ENCODE measurements at places on chromosomes 6 and 20. TPM values are rescaled to one million over a fixed set of nuclear protein-coding genes. Genes with fewer than 3 reads are reported as not detected.

Gene C2
- 3.3 TPM for polyA plus RNA-seq

Gene TP53TG5
- 1.8 TPM for polyA plus RNA-seq

Gene NT5E
- polyA plus RNA-seq, result 16.8 TPM

Gene SLC25A27
- 112 TPM for polyA plus RNA-seq

DNA sequence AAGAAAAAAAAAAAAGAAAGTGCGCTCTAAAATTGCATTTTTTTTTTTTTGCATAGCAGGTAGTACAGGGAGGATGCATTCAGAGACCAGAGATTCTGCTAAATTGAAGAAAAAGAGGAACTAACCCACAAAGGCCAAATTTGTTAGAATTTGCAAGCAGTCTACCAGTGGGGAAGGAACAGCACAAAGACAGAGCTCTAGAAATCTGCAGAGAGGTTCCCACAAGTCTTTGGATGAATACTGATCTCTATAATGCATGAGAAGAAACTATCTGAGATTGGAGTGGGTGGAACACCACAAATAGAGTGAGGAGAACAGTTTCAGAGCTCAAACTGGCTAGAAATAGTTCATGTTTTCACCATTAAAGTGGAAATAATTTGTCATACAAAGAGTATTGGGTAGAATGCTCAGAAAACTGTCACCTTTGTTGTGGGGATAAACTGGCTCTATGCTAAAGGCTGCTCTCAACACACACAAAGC is 79.6 kb upstream of the AHI1 start:
- no peak for DNase-seq

DNA sequence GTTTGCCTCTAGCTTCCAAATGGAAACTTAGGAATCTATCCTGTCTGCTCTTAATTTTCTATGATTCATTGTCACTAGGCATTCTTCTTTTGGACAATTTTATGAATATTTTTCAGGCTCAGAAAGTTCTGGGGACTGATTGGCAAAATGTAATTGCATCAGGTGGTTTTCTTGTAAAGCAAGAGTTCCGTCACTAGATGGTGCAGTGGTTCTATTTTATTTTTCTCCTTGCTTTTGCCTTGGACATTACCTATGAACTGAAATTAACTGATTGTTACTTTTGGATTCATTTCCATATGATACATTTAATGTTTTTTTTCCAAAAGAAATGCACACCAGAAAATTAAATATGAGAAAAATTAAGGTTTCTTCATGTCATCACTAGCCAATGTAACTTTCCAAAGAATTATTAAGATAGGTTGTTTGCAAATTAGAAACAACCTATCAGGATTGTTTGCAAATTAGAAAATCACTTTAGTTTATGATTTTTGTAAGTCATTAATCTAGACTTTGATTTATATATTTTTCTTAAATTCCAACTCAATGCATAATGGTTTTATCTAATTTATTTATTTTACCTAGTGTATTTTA is 48.0 kb downstream of the TMEM170B start:
- DNase-seq, result no peak

- DNase-seq, result no peak
These were observed 55.5 kb upstream of the PLCB1 start for GRCh38 chr20:8076306-8077136.

- no peak for DNase-seq
These were observed 129.3 kb upstream of the CD93 start for GRCh38 chr20:23215344-23215995.

DNA sequence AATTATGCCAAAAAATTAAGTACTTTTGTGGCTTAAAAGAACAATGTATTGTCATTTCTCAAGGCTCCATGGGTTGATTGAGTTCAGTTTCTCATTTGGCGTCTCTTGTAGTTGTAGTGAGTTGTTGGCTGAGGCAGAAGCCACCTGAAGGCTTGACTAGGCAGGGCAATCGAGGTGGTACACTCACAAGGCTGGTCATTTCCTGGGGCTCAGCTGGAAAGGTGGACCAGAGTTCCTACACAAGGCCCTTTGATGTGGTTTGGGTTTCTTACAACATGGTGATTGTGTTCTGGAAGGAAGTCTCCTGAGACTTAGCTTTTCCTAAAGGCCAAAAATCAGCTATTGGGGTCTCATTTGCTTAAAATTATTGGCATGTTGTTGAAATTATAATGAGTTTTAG is 22.6 kb downstream of the MAS1 start:
- no peak for DNase-seq

DNA sequence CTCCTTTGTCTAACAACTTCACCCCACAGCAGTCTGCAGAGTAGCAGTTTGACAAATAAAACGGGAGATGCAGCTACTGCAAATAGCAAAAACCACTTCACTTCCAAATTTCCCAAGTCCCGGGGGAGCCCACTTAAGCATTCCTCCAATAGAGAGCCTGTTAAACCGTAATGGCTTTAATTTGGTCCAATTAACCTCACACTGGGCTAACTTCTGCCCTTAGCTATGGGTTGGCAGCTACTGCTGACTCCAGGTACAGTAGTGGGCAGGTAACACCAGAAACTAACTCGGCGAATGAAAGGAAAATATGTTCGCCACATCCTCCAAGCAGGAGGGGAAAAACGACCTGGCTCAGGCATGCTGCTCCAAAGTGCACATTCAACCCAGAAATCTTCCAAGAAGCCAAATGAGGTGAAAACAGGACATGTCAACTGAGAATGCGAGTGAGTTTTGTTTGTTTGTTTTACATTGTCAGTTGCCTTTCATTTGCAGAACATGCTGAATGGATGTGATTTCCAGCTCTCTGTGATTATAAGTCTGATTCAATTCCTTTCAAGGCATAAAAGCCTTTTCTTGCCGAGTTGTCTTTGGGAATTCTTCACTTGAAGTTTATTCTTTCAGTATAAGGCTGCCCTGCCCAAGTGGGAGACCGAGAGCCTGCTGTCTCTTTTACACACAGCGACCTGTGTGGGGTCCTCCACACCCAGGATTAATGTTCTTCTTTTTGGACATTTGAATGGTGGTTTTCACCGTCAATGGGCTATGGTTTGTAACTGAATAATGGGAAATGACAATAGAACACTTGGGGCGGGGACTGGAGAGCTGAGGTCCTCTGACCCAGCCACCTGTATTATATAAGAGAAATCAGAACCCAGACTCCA is 117.3 kb upstream of the ARMC2 start:
- DNase-seq, result no peak

GRCh38 chr6:128899341-128900050 is 16.6 kb downstream of the LAMA2 start:
- DNase-seq, result no peak
